ENCODE measurements at places on chromosomes 7 and 10. TPM values are rescaled to one million over a fixed set of nuclear protein-coding genes. Genes with fewer than 3 reads are reported as not detected.

DNA sequence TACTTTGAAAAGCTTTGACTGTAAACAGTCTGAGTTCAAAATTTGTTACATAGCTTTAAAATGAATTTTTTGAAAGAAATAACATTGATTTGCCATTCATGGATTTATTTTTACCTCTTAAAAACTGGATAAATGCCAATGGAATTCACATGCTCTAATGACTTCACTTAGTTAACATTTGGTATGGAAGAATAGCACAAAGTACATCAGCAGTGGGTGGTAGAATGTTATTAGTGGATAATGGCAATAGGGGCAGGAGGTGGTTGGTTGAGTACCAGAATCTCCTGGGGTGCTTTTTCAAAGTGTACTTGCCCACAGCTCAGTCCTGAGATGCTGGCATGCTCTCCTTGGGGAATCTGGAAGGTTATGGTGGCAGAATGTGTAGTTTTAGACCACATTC lies 4.7 kb downstream of the PPP1R9A start:
- peaks cover 16% of the 10 kb centered on the region for H3K36me3 ChIP-seq
- H3K27ac ChIP-seq = no peak overlapping the region
- no peak for DNase-seq
- no peak overlapping the region for H3K4me3 ChIP-seq

DNA sequence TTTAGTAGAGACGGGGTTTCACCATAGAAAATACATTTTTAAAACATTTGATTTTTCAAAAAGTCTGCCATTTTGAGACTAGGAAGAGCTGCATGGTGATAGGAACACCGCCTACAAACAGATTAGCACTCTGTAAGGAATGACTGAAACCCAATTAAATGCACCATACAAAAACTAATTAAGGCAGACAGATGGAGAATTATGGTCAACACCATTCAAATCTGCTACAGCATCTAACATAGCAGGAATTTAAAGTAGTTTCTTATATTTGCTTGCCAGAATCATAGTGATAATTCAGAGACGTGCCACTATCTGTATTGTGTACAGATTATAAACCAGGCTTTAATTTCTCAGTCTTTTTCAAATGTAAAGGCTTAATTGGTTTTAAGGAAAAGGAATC lies 68.2 kb downstream of the ENO4 start:
- peaks cover 16% of the 10 kb centered on the region for H3K36me3 ChIP-seq
- no peak for DNase-seq
- no peaks in the 10 kb centered on the region for H3K4me1 ChIP-seq
- no peak overlapping the region for H3K4me3 ChIP-seq

DNA sequence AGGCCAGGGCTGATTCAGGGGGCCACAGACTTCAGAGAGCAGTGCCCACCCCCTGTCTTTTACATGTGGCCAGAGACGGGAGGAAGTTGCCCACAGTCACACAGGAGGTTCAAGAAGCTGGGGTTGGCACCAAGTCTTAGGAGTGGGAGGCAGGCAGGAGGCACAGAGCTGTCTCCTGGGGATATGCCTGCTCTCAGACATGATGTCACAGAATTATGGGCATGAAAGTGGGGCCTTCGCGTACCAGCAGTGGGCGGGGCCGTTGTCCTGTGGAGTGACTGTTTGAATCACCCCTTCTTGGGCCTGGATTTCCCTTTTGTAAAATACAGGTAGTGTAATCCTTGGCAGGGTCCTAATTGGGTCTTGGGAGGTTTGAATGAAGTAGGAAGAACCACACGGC lies 81.2 kb upstream of the PPIF start:
- H3K27ac ChIP-seq = no peak overlapping the region
- H3K36me3 ChIP-seq = peaks cover 15% of the 10 kb centered on the region
- H3K4me1 ChIP-seq = peaks cover 30% of the 10 kb centered on the region
- no peak for DNase-seq

DNA sequence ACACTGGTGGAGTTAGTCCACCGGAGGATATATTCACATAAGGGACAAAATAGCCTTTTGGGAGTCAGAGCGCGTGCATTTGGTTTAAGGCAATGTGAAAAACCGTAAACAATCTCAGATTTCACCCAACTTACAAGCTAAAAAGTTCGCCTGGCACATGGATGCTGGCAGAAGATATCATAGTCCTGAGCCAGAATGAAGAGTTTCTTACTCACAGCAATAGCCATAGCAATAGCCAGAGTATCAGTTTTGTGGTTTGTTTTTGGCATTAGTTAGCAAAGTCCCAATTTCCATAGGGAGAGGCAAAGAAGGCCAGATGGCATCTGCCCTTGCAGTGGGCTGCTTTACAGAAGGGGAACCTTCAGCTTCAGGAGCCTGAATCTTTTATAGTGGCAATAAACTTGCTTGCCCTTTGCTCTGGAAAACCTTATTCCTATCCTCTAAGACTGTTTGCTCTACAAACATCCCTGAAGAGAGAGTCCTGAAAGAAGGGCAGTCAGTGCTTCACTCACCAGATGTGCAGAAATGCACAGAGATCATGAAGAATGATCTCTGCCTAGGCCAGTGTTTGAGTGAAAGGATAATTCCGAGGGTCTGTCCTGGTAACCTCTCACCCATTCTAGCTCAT lies 28.7 kb upstream of the RSBN1L start:
- H3K36me3 ChIP-seq = peaks cover 4% of the 10 kb centered on the region
- H3K27me3 ChIP-seq = no peaks in the 10 kb centered on the region
- no peak for DNase-seq
- no peak overlapping the region for H3K27ac ChIP-seq
- H3K4me3 ChIP-seq = no peak overlapping the region

GRCh38 chr10:84265418-84265817 lies 20.6 kb downstream of the RGR start:
- no peak for DNase-seq
- H3K4me1 ChIP-seq = peaks cover 8% of the 10 kb centered on the region
- H3K36me3 ChIP-seq = no peaks in the 10 kb centered on the region
- no peak overlapping the region for H3K4me3 ChIP-seq
- H3K27me3 ChIP-seq = peaks cover 28% of the 10 kb centered on the region

DNA sequence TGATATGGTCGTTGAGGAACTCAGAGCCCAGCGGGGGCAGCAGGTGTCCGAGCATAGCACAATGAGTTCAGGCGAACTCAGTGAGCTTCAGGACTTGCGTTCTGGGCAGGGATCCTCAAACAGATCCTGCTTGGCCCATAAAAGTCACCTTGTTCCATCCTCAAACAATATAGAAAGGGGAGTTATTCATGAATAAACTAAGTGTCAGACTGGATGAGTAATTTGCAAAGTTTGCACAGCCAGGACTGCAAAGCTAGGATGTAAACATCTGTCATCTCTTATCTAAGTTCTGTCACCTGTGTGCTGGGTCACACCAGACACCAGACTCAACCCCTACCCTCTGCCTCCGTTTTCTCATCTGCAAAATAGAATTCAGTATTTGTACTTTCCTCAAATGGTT lies 58.0 kb upstream of the PFKP start:
- no peaks in the 10 kb centered on the region for H3K36me3 ChIP-seq
- H3K27me3 ChIP-seq = peaks cover 80% of the 10 kb centered on the region
- H3K4me1 ChIP-seq = peaks cover 7% of the 10 kb centered on the region
- DNase-seq = no peak
- no peak overlapping the region for H3K27ac ChIP-seq

- H3K36me3 ChIP-seq = peaks cover 98% of the 10 kb centered on the region
- peak within 1 kb of the TSS; percentile 96 for H3K4me3 ChIP-seq
- H3K27ac ChIP-seq = peak within 1 kb of the TSS; percentile 99
- no peaks in the 10 kb centered on the region for H3K27me3 ChIP-seq
- DNase-seq = peak; percentile 99
- H3K4me1 ChIP-seq = peaks cover 37% of the 10 kb centered on the region
Measured at GRCh38 chr7:26200444-26201246, at the start of gene HNRNPA2B1. HNRNPA2B1 (minus strand) TSS chr7:26200746; CDS start chr7:26200577, 169 bp downstream.

DNA sequence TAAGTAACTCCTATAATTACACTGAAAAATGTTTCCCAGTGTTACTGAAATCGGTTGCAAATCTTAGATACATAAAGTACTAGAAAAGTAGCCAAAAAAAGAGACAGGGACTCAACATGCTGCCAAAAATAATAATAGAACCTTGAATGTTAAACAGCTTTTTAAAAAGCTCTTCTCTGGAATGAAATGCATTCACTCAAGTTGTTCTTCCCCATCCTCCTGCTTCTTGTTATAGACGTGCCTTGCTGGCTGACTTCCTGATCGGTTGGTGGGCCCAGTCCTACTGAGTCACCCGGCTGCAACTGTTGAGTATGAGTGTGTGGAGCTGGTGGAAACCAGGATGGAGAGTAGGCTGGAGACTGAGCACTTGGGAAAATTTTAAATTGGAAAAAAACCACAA lies 30.6 kb upstream of the RAPGEF5 start:
- no peaks in the 10 kb centered on the region for H3K4me1 ChIP-seq
- H3K36me3 ChIP-seq = no peaks in the 10 kb centered on the region
- no peaks in the 10 kb centered on the region for H3K27me3 ChIP-seq
- H3K4me3 ChIP-seq = no peak overlapping the region

GRCh38 chr7:116455009-116455408 lies 44.5 kb upstream of the CAV2 start:
- DNase-seq = no peak
- H3K4me3 ChIP-seq = no peak overlapping the region
- H3K27ac ChIP-seq = no peak overlapping the region
- H3K4me1 ChIP-seq = no peaks in the 10 kb centered on the region

GRCh38 chr10:78802866-78803265 lies 265.9 kb upstream of the ZMIZ1 start:
- no peak overlapping the region for H3K27ac ChIP-seq
- H3K4me3 ChIP-seq = no peak overlapping the region
- no peaks in the 10 kb centered on the region for H3K36me3 ChIP-seq
- peaks cover 19% of the 10 kb centered on the region for H3K4me1 ChIP-seq

DNA sequence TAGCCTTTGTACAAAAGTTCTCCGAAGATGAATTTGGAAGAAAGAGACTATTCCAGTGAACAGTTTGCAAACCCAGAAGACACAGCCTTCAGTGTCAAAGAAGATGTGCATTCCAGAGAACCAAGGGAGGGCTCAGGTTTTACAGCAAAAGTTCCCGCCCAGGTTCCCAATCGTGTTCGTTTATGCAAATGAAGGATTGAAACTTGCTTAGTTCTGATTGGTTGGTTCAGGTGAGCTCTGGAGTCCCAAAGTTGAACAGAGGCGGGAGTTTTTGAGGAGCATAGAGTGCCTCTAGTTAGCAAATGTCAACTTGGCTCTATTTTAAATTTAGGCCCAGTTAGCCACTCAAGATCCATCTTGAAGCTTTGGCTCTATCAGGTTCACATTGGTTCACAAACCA lies 51.3 kb downstream of the TMEM270 start:
- no peak overlapping the region for H3K27ac ChIP-seq
- H3K4me1 ChIP-seq = no peaks in the 10 kb centered on the region
- no peak overlapping the region for H3K4me3 ChIP-seq
- peaks cover 48% of the 10 kb centered on the region for H3K27me3 ChIP-seq

- H3K4me3 ChIP-seq = no peak overlapping the region
- no peak overlapping the region for H3K27ac ChIP-seq
- no peaks in the 10 kb centered on the region for H3K27me3 ChIP-seq
- DNase-seq = no peak
Measured at GRCh38 chr7:138129551-138130165, 53.4 kb downstream of the AKR1D1 start.

- no peak overlapping the region for H3K4me3 ChIP-seq
- no peaks in the 10 kb centered on the region for H3K4me1 ChIP-seq
- H3K36me3 ChIP-seq = no peaks in the 10 kb centered on the region
- H3K27me3 ChIP-seq = no peaks in the 10 kb centered on the region
- no peak overlapping the region for H3K27ac ChIP-seq
Measured at GRCh38 chr10:82472406-82473335, 597.7 kb downstream of the NRG3 start.

GRCh38 chr10:4407783-4408182 lies 418.2 kb upstream of the AKR1E2 start:
- no peak for DNase-seq
- H3K27me3 ChIP-seq = no peaks in the 10 kb centered on the region
- H3K36me3 ChIP-seq = peaks cover 6% of the 10 kb centered on the region
- no peak overlapping the region for H3K4me3 ChIP-seq
- no peaks in the 10 kb centered on the region for H3K4me1 ChIP-seq

DNA sequence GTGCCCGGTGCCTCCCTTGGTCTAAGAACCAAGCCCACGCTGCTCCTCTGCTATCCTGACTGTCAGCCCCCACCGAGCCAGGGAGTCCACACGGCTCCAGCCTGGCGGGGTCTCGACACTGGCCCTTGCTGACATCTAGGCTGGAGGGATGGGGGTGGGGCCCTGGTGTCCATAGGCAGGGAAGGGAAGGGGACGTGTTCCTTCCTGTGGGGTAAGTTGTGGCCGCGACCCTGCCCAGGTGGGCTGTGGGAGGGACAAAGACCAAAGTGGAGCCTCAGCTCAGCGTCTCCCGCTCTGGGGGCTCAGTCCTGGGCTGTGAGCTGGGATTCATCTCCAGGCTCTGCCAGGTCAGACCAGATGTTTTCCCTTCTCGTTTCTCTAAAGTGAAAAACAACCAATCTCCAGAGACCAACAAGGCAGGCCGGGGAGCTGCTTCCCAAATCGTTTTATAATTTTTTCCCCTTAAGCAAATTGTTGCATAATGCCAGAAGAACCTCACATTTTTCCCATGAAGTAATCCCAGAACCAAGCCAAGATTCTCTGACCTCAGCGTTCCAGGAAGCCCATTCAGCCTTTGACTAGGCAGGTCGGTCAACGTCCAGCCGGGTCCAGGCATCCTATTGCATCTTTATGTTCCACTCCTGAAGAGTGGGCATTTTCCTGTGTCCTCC lies 101.2 kb downstream of the RGS10 start:
- no peaks in the 10 kb centered on the region for H3K27me3 ChIP-seq
- H3K4me3 ChIP-seq = no peak overlapping the region
- no peaks in the 10 kb centered on the region for H3K4me1 ChIP-seq

- H3K4me3 ChIP-seq = peak overlapping the region; percentile 79
- peaks cover 47% of the 10 kb centered on the region for H3K4me1 ChIP-seq
- peaks cover 46% of the 10 kb centered on the region for H3K36me3 ChIP-seq
- peak overlapping the region; percentile 93 for H3K27ac ChIP-seq
- H3K27me3 ChIP-seq = no peaks in the 10 kb centered on the region
- peak; percentile 65 for DNase-seq
Measured at GRCh38 chr7:23531050-23531793, 559 bp downstream of the TRA2A start.

GRCh38 chr10:101536800-101537199 lies 51.3 kb downstream of the POLL start:
- no peak overlapping the region for H3K4me3 ChIP-seq
- no peak for DNase-seq
- no peaks in the 10 kb centered on the region for H3K4me1 ChIP-seq
- no peak overlapping the region for H3K27ac ChIP-seq
- H3K36me3 ChIP-seq = no peaks in the 10 kb centered on the region

DNA sequence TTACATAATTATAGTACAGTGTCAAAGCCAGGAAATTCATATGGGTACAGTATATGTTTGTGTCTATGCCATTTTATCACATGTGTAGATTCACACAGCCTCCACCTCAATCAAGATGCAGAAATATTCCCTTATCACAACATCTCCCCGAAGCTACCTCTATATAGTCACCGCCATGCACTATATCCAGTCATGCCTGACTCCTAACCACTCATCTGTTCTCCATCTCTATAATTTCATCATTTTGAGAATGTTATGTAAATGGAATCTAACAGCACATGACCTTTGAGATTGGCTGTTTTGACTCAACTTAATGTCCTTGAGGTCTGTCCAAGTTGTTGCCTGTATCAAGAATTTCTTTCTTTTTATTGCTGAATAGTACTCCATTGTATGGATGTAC lies 22.3 kb upstream of the SLC25A13 start:
- no peak overlapping the region for H3K27ac ChIP-seq
- DNase-seq = no peak
- no peak overlapping the region for H3K4me3 ChIP-seq
- peaks cover 8% of the 10 kb centered on the region for H3K27me3 ChIP-seq

CLRN3 gene
- total RNA-seq = 0.52 TPM

AFAP1L2 gene
- total RNA-seq = 1.1 TPM

ZNF680 gene
- total RNA-seq = 16.6 TPM

ZP3 gene
- total RNA-seq = 5.4 TPM

CREM gene
- total RNA-seq = 20.3 TPM

SPDYE2 gene
- not detected for total RNA-seq

MRC1 gene
- not detected for total RNA-seq

RASA4 gene
- total RNA-seq = 8.6 TPM
